ENCODE measurements at places on chromosomes 7 and 10.

DNA sequence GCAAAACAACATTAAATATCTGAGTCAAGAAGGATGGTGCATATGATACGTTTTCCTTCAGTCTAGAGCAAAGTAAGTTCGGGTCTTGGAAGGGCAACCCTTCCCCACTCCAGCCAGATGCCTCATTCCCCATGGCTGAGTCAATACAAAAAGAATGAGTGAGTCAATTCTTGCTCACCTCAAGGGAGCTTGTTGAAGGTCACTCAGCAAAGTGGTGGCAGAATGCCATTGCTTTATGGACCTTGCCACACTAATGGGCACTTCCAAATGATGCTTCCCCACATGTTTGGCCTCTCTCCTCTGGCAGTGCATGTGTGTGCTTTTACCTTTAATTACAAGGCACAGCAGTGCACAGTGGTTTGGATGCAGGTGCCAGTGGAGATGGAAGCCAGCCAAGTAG is 296.5 kb downstream of the SORCS3 start:
- no peaks in the 10 kb centered on the region for H3K36me3 ChIP-seq
- no peak for DNase-seq
- H3K4me1 ChIP-seq: peaks cover 38% of the 10 kb centered on the region
- H3K27ac ChIP-seq: no peak overlapping the region

GRCh38 chr7:51141451-51142003 is 175.1 kb downstream of the COBL start:
- no peak overlapping the region for H3K4me3 ChIP-seq
- H3K27me3 ChIP-seq: no peaks in the 10 kb centered on the region
- DNase-seq: no peak
- H3K27ac ChIP-seq: no peak overlapping the region
- no peaks in the 10 kb centered on the region for H3K36me3 ChIP-seq

DNA sequence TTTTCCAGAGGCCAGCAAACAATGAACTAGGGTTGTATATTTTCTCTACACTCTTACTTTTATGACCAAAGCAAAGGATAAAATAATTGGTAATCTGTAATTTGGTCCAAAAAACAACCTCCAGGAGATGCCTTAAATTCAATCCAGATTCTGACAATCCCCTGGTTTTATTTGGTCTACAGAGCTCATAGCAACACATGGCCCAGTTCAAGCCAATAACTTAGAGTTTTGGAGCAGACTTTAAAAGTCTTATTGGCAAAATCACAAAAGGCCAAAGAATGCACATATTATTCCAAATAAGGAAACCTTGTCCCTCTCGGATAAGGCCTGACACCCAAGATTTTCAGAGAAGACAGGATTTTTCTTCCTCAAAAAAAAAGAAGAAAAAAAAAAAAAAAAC is 51.9 kb downstream of the SORBS1 start:
- H3K4me3 ChIP-seq: no peak overlapping the region
- no peaks in the 10 kb centered on the region for H3K36me3 ChIP-seq
- no peaks in the 10 kb centered on the region for H3K27me3 ChIP-seq

DNA sequence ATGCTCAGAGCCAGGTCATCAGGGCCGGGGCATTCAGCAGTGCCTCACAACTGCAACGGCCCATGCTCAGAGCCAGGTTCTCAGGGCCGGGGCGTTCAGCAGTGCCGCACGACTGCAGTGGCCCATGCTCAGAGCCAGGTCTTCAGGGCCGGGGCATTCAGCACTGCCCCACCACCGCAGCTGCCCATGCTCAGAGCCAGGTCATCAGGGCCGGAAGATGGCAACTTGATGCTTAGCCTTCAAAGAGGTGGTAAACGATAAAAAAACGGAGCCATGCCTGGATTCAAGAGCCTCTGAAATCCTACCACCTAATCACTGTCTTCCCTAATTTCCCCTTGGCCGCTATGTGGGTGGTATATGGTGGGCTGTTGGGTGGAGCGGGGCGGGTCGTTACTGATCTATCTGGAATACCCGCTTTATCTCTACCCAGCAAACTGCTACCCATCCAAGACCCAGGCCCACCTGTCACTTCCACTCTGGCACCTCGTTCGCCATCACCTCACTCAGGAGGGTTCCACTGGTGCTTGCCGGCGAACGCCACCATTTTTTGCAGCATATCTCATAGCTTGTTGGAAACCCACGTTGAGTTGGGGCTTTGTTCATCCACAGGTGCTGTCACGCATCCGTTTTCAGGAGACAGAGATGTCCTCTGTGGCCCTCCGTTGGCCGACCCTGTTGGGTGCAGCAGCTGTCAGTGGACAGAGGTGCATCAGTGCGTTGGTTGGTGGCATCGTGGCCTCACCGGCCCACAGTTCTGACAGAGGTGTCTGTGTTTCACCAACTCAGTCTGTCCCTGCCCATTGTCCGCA is 221.1 kb downstream of the EBF3 start:
- no peak overlapping the region for H3K4me3 ChIP-seq
- H3K36me3 ChIP-seq: peaks cover 12% of the 10 kb centered on the region
- DNase-seq: no peak
- no peaks in the 10 kb centered on the region for H3K4me1 ChIP-seq
- H3K27ac ChIP-seq: no peak overlapping the region

DNA sequence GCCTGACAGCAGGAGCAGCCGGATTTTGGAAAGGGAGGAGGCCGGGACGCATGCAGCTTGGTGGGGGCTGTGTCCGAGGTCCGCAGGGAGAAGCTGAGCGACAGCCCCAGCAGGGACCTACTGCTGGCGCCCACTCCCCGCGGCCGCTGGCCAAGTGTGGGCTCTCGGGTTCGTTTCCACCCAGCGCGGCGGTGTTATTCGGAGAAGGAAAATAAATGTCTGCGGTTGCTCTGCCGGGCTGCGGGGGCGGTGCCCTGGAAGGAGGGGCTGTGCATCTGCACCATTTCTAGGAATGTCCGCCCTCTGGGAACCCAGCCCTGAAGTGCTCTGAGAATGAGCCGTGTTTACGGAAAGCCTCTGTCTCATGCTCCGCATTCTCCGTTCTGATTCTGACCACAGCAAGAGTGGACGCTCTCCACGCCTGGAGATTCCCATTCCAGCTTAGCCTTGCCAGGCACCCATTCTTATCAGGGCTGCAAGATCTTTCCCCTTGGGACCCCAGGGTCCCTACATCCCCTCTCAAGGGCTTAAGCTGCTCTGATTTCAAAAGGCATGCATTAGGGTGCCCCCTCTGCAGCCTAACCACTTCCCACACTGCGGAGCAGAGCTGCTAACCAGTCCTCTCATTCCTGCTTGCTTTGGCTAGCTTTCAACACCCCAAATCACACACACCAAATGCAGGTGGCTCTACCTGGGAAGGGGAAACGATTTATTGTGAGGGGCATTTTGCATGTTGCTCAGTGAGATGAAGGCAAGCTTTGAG is 256.6 kb upstream of the GLI3 start:
- no peaks in the 10 kb centered on the region for H3K27me3 ChIP-seq
- H3K4me3 ChIP-seq: no peak overlapping the region
- no peak for DNase-seq
- H3K4me1 ChIP-seq: no peaks in the 10 kb centered on the region

DNA sequence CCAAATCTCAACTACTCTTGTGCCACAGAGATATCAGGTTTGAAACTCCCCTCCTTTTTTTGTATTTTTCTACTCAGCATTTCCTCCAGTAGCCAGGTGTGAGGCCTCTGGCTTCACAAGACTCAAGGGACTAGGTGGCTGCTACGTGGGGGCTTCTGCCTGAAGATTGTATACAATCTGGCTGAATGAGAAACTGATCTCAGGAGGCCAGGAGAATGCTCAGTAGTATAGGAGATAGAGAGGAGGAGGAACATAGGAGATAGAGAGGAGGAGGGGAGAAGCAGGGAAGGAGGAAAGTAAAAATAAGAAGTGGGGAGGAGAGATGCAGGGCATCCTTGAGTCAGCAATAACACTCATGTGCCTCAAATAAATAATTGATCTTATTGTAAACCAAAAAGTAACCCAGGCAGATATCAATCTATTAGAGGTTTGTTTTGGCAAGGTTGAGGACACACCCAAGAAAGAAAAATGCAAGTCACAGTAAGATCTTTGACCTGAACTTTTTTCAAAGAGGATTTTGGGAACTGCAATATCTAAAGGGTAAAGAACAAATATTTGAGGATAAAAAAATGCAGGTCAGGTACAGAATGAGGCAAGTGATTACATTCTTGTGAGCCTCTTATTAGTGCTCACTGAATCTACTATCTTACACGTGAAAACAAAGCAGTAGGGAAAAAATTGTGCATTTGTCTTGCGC is 36.8 kb downstream of the AKR1C8 start:
- DNase-seq: no peak
- no peaks in the 10 kb centered on the region for H3K27me3 ChIP-seq
- H3K36me3 ChIP-seq: no peaks in the 10 kb centered on the region
- H3K4me3 ChIP-seq: no peak overlapping the region
- no peak overlapping the region for H3K27ac ChIP-seq
- no peaks in the 10 kb centered on the region for H3K4me1 ChIP-seq

All from naive thymus-derived CD4-positive, alpha-beta T cell (primary cell).